ENCODE measurements at places on chromosomes 12 and 14.

GRCh38 chr12:106976668-106977067 is 10.3 kb downstream of the MTERF2 start:
- peaks cover 37% of the 10 kb centered on the region for H3K36me3 ChIP-seq
- no peaks in the 10 kb centered on the region for H3K27me3 ChIP-seq
- no peak for DNase-seq
- H3K4me3 ChIP-seq: no peak overlapping the region

- no peak overlapping the region for H3K27ac ChIP-seq
- H3K36me3 ChIP-seq: peaks cover 11% of the 10 kb centered on the region
- peaks cover 5% of the 10 kb centered on the region for H3K4me1 ChIP-seq
- H3K27me3 ChIP-seq: no peaks in the 10 kb centered on the region
Observed at GRCh38 chr12:45327823-45328383, 112.0 kb downstream of the ANO6 start.

- H3K4me1 ChIP-seq: peaks cover 2% of the 10 kb centered on the region
- peaks cover 46% of the 10 kb centered on the region for H3K27me3 ChIP-seq
- H3K27ac ChIP-seq: no peak overlapping the region
- H3K4me3 ChIP-seq: no peak overlapping the region
- DNase-seq: no peak
Observed at GRCh38 chr12:45695035-45695434, 34.5 kb upstream of the ARID2 start.

- no peaks in the 10 kb centered on the region for H3K27me3 ChIP-seq
- no peak for DNase-seq
- peaks cover 76% of the 10 kb centered on the region for H3K36me3 ChIP-seq
- no peak overlapping the region for H3K4me3 ChIP-seq
- H3K27ac ChIP-seq: peak overlapping the region; percentile 91
- peaks cover 26% of the 10 kb centered on the region for H3K4me1 ChIP-seq
Observed at GRCh38 chr14:21414137-21414631, 30.4 kb upstream of the SUPT16H start.

GRCh38 chr12:127790376-127790775 is 476.6 kb upstream of the TMEM132C start:
- H3K27ac ChIP-seq: no peak overlapping the region
- DNase-seq: no peak
- no peak overlapping the region for H3K4me3 ChIP-seq

DNA sequence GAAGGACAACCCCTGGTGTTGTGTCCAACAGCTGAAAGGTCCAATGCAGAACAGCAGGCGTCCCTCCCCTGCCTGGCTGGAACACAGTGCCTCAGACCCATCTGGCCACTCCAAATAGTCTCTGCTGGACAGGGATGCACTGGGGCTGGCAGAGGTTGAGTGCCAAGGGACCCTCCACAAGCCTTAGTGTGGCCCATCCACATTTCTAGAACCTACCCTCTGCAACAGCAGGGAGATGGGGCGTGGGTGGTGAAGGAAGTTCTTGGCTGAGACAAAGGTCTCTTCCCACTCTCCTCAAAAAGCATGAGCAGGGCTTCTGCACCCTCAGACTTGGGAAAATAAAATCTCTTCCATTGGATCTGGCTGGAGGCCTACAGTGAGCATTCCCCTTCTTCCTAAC is 36.5 kb downstream of the LTBP2 start:
- H3K27me3 ChIP-seq: peaks cover 13% of the 10 kb centered on the region
- H3K4me1 ChIP-seq: peaks cover 40% of the 10 kb centered on the region
- no peak overlapping the region for H3K4me3 ChIP-seq
- H3K36me3 ChIP-seq: no peaks in the 10 kb centered on the region
- DNase-seq: no peak

- no peaks in the 10 kb centered on the region for H3K36me3 ChIP-seq
- no peak overlapping the region for H3K4me3 ChIP-seq
- H3K4me1 ChIP-seq: no peaks in the 10 kb centered on the region
- no peak overlapping the region for H3K27ac ChIP-seq
- H3K27me3 ChIP-seq: no peaks in the 10 kb centered on the region
Observed at GRCh38 chr14:83899706-83900105, 1630.2 kb upstream of the FLRT2 start.

- no peak overlapping the region for H3K4me3 ChIP-seq
- DNase-seq: no peak
- no peaks in the 10 kb centered on the region for H3K36me3 ChIP-seq
- H3K27me3 ChIP-seq: no peaks in the 10 kb centered on the region
- no peak overlapping the region for H3K27ac ChIP-seq
Observed at GRCh38 chr14:97329701-97330100, 532.5 kb downstream of the VRK1 start.

GRCh38 chr12:5912011-5912410 is 33.0 kb downstream of the ANO2 start:
- H3K27me3 ChIP-seq: peaks cover 2% of the 10 kb centered on the region
- H3K4me3 ChIP-seq: no peak overlapping the region
- no peak overlapping the region for H3K27ac ChIP-seq
- H3K4me1 ChIP-seq: no peaks in the 10 kb centered on the region
- no peak for DNase-seq

GRCh38 chr14:52370406-52370935 is 56.4 kb downstream of the PTGER2 start:
- no peak for DNase-seq
- H3K27ac ChIP-seq: no peak overlapping the region
- no peak overlapping the region for H3K4me3 ChIP-seq
- peaks cover 18% of the 10 kb centered on the region for H3K4me1 ChIP-seq

GRCh38 chr14:41144370-41144769 is 462.3 kb upstream of the LRFN5 start:
- no peaks in the 10 kb centered on the region for H3K27me3 ChIP-seq
- H3K27ac ChIP-seq: no peak overlapping the region
- no peak overlapping the region for H3K4me3 ChIP-seq
- H3K36me3 ChIP-seq: no peaks in the 10 kb centered on the region
- no peak for DNase-seq

GRCh38 chr12:52119398-52120254 is 40.1 kb downstream of the SMIM41 start:
- no peak overlapping the region for H3K27ac ChIP-seq
- H3K4me1 ChIP-seq: peaks cover 25% of the 10 kb centered on the region
- H3K4me3 ChIP-seq: no peak overlapping the region
- H3K27me3 ChIP-seq: peaks cover 5% of the 10 kb centered on the region
- no peaks in the 10 kb centered on the region for H3K36me3 ChIP-seq
- no peak for DNase-seq

All from activated T-helper 2 cell treated with anti-CD3 and anti-CD28 coated beads, Interferon-gamma antibody, Interleukin-2, Interleukin-4, amounts not matched to agents 10 μg/mL and 5 μg/mL and 100 μg/mL, durations not matched to agents 14 hours and 24 hours and 36 hours (primary cell).